Smooth muscle cell of bladder (primary cell): ENCODE measurements at places on chromosomes 6 and 20. TPM values are rescaled to one million over a fixed set of nuclear protein-coding genes. Genes with fewer than 3 reads are reported as not detected.

Gene MAPK13
- 5.7 and 8.1 TPM in 2 replicates for total RNA-seq

Gene OR2B3
- not detected in 2 replicates for total RNA-seq

Gene FARS2
- 25.3 and 27.7 TPM in 2 replicates for total RNA-seq

Gene EYA2
- 0.14 and 0.65 TPM in 2 replicates for total RNA-seq

Gene COL11A2
- 0.14 and 0.46 TPM in 2 replicates for total RNA-seq

Gene GDAP1L1
- under 0.01 and 0.09 TPM in 2 replicates for total RNA-seq

Gene TUBB1
- total RNA-seq: under 0.01 TPM in 1 of 2 replicates, not detected in the other

Gene PXDC1
- 40.7 and 49.5 TPM in 2 replicates for total RNA-seq

Gene IMPG1
- total RNA-seq: not detected in 2 replicates

Gene ENTPD6
- 44.5 and 64.3 TPM in 2 replicates for total RNA-seq

Gene HDDC2
- total RNA-seq: 67.3 and 77.3 TPM in 2 replicates

Gene CNR1
- under 0.01 TPM in 1 of 2 replicates, not detected in the other for total RNA-seq

Gene WFDC2
- total RNA-seq: not detected in 2 replicates

Gene ULBP3
- total RNA-seq: 3.4 and 12.1 TPM in 2 replicates

Gene PPP1R3D
- 5.0 and 6.4 TPM in 2 replicates for total RNA-seq

Gene CCDC170
- 2.6 and 3.1 TPM in 2 replicates for total RNA-seq

Gene TPD52L1
- 9.7 and 31.2 TPM in 2 replicates for total RNA-seq

Gene HLA-DRB1
- total RNA-seq: not detected in 2 replicates

Gene SPEF1
- total RNA-seq: 0.14 and 0.28 TPM in 2 replicates

Gene GRM1
- total RNA-seq: under 0.01 TPM in 2 replicates

Gene NELFE
- total RNA-seq: 87.3 and 111 TPM in 2 replicates

Gene MAP1LC3A
- 17.4 and 21.1 TPM in 2 replicates for total RNA-seq

Gene HRH3
- total RNA-seq: not detected in 2 replicates

Gene PEX7
- total RNA-seq: 7.3 and 11.6 TPM in 2 replicates

Gene ANKRD66
- not detected in 2 replicates for total RNA-seq

Gene KCNK16
- not detected in 2 replicates for total RNA-seq

Gene SAPCD1
- 0.28 TPM in 2 replicates for total RNA-seq

Gene GPR63
- total RNA-seq: 1.0 and 1.4 TPM in 2 replicates
